ENCODE measurements at places on chromosomes 4 and X.

DNA sequence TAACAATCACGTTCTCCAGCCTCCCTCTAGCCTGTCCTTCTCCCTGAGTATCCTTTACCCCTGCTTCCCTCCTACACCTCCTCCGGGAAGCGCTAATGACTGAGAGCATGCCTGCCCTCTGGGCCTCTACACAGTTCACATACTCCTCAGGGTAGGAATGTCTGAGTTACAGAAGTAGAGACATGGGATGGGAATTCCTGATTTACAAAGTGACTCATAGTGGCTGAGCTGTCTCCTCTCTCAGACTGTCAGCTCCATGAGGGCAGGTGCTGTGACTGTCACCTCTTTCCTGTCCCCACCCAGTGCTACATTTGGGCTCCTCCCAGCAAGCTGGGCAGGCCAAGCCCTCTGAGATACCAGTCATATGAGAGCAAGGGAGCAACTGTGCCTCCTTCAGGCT is 2.6 kb downstream of the LAS1L start:
- H3K4me3 ChIP-seq, result no peak overlapping the region
- H3K4me1 ChIP-seq, result peaks cover 3% of the 10 kb centered on the region
- H3K27me3 ChIP-seq, result no peaks in the 10 kb centered on the region
- ATAC-seq, result no peak

DNA sequence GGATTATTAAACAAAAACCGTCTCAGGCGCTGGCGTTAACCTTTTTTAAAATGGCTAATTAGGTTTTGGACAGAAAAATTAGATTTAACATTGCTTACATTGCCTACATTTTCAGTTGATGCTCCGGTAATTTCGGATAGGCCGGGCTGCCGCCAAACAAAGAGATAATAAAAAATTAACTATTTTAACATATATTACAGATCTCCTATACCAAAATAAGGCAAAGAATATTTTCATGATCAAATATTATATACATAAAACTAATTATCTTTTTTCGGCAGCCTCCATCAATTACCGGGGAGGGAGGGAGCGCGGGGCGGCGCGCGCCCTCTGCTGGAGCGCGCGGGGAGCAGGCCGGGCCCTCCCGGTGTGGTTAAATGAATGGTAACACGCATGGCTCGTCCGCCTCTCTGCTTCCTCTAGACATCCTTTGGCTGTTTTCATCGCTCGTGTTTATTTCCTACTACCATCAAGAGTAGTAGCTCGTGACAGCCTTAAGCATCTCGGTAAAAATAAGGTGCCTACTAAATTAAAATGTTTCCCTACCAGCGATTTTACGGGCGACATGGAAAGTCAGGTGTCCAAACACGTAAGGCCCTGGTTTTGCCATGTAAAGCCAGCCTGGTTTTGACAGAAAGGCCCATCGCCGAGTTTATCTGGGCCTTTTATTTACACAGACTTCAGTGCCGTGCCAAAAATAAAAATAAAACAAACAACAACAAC is 52.4 kb upstream of the TMEM33 start:
- peak overlapping the region; percentile 52 for H3K4me3 ChIP-seq
- H3K27ac ChIP-seq, result no peak overlapping the region
- peaks cover 81% of the 10 kb centered on the region for H3K27me3 ChIP-seq
- no peaks in the 10 kb centered on the region for H3K4me1 ChIP-seq

DNA sequence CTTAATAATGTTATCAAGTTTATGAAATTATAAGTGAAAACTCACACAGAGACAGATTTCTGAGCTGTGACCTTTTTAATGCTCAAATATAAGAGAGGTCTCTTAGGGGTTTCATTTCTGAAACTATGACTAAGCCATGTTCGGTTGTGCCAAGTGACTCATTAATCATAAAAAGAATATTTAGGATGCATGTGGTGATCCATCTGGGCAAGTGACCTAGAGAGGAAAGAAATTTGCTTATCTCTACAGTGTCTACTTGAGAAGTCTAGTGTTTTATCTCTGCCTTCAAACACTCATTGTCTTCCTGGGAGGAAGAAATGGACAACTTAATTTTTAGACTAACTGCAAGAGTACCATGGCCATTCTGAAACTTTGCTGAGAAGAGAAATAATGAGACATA is 545.3 kb upstream of the GRID2 start:
- no peak for ATAC-seq
- no peak overlapping the region for H3K4me3 ChIP-seq
- H3K27ac ChIP-seq, result no peak overlapping the region
- no peaks in the 10 kb centered on the region for H3K27me3 ChIP-seq
- H3K4me1 ChIP-seq, result no peaks in the 10 kb centered on the region

DNA sequence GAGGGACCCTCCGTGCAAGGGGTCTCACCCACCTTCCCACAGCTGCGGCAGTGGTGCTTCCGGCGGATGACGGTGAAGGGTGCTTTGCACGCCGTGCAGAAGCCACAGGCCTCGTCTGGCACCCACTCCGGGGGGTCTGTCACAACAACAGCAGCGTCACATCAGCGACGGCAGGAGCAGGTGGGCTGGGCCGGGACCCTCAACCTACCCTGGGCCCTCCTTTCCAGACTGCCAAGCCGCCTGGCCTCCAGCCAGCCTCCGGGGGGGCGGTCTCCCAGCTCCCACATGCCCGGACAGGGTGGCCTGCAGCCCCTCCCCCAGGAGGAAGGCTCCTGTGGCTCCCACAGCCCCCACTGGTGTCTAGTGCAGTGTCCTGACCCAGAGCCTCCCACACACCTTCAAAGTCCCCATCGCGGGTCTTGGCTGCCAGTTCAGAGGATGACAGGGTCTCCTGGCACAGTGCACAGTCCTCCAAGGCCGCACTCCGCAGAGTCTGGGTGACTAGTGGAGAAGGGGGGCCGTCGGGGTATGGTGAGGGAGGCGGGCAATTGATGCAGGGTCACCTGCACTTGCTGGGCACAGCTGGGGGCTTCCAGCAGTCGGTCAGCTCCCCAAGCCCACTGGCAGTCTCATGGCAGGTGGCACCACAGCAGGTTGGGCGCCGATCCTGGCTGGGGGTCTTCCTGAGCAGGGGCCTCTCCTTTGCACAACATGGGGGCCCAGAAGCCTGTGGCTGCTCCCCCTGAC is 9.5 kb upstream of the MXD4 start:
- no peaks in the 10 kb centered on the region for H3K27me3 ChIP-seq
- no peaks in the 10 kb centered on the region for H3K4me1 ChIP-seq
- no peaks in the 10 kb centered on the region for H3K36me3 ChIP-seq
- no peak overlapping the region for H3K27ac ChIP-seq
- H3K4me3 ChIP-seq, result no peak overlapping the region
- no peak for ATAC-seq

- H3K27ac ChIP-seq, result no peak overlapping the region
- H3K27me3 ChIP-seq, result no peaks in the 10 kb centered on the region
- H3K4me1 ChIP-seq, result no peaks in the 10 kb centered on the region
- H3K36me3 ChIP-seq, result no peaks in the 10 kb centered on the region
- ATAC-seq, result no peak
These were observed 104.8 kb upstream of the KIT start for GRCh38 chr4:54553001-54553400.

- H3K4me1 ChIP-seq, result peaks cover 53% of the 10 kb centered on the region
- ATAC-seq, result no peak
- no peaks in the 10 kb centered on the region for H3K36me3 ChIP-seq
- H3K27me3 ChIP-seq, result no peaks in the 10 kb centered on the region
- no peak overlapping the region for H3K4me3 ChIP-seq
These were observed 41.8 kb downstream of the HTRA3 start for GRCh38 chr4:8311101-8312068.

DNA sequence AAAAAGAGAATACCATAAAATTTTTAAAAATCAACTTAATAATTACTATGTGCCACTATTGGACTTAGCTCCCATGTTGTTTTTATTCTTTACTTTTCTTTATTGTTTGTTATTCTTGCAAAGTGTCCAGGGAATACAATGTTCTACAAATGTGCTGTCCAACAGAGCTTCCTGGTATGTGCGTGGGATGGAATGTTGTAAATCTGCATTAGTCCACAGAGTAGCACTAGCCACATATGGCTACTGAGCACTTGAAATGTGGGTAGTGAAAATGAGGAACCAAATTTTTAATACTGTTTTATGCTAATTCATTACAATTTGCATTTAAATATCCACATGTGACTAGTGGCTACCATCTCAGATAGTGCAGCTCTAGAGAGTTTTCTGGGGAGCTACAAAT is 14.3 kb upstream of the CORIN start:
- no peaks in the 10 kb centered on the region for H3K4me1 ChIP-seq
- H3K27ac ChIP-seq, result no peak overlapping the region
- no peaks in the 10 kb centered on the region for H3K36me3 ChIP-seq
- H3K27me3 ChIP-seq, result no peaks in the 10 kb centered on the region
- ATAC-seq, result no peak

- ATAC-seq, result no peak
- no peaks in the 10 kb centered on the region for H3K4me1 ChIP-seq
- no peaks in the 10 kb centered on the region for H3K36me3 ChIP-seq
- no peaks in the 10 kb centered on the region for H3K27me3 ChIP-seq
- no peak overlapping the region for H3K4me3 ChIP-seq
These were observed 2.5 kb upstream of the CDKL5 start for GRCh38 chrX:18422886-18423285.

GRCh38 chr4:45453258-45453853 is 670.5 kb downstream of the GABRG1 start:
- no peaks in the 10 kb centered on the region for H3K27me3 ChIP-seq
- no peaks in the 10 kb centered on the region for H3K36me3 ChIP-seq
- H3K27ac ChIP-seq, result no peak overlapping the region
- peak; percentile 36 for ATAC-seq
- no peak overlapping the region for H3K4me3 ChIP-seq

DNA sequence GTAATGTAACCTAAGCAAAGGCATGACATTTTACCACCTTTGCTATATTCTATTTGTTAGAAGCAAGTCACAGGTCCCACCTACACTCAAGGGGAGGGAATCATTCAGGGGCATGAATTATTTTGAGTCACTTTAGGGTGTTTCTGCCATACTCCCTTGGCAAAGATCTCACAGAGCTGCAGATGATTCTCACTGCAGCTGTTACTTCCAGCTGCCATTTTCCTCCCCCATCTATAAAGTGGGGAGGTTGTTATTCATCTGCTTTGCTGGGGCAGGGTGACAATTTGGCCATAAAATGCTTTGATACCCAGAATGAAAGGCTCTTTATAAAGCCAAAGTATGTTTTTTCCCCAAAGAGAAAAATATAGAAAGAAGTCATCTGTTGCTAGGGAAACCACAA is 136.5 kb upstream of the SMIM31 start:
- H3K4me1 ChIP-seq, result no peaks in the 10 kb centered on the region
- H3K36me3 ChIP-seq, result no peaks in the 10 kb centered on the region
- H3K4me3 ChIP-seq, result no peak overlapping the region
- no peak for ATAC-seq

- peaks cover 16% of the 10 kb centered on the region for H3K36me3 ChIP-seq
- no peaks in the 10 kb centered on the region for H3K27me3 ChIP-seq
- H3K4me1 ChIP-seq, result no peaks in the 10 kb centered on the region
- H3K27ac ChIP-seq, result no peak overlapping the region
These were observed 99.5 kb downstream of the ZNF827 start for GRCh38 chr4:145839151-145839550.

- H3K4me1 ChIP-seq, result no peaks in the 10 kb centered on the region
- H3K27me3 ChIP-seq, result no peaks in the 10 kb centered on the region
- H3K36me3 ChIP-seq, result peaks cover 49% of the 10 kb centered on the region
- ATAC-seq, result no peak
- H3K4me3 ChIP-seq, result no peak overlapping the region
- no peak overlapping the region for H3K27ac ChIP-seq
These were observed 25.5 kb downstream of the INTS12 start for GRCh38 chr4:105683038-105683437.

DNA sequence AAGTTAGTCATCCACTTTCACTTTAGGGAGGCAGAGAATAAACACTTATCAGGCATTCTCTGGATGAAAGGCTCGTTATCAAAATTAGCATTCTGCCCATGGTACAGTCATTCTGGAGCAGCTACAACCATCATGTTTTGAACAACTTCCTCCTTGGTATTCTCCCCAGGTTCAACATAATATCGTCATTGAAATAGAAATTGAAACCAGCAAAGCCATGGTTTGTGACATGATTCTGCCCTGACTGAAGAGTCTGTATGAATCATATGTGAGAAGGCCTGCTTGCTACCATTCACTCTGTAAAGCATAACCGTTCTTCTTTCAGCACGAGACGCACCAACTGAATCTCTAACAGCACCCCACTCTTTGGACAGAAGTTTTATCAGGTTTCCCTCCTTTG is 127.5 kb upstream of the RADX start:
- no peaks in the 10 kb centered on the region for H3K27me3 ChIP-seq
- no peak overlapping the region for H3K27ac ChIP-seq
- no peaks in the 10 kb centered on the region for H3K4me1 ChIP-seq
- H3K4me3 ChIP-seq, result no peak overlapping the region

DNA sequence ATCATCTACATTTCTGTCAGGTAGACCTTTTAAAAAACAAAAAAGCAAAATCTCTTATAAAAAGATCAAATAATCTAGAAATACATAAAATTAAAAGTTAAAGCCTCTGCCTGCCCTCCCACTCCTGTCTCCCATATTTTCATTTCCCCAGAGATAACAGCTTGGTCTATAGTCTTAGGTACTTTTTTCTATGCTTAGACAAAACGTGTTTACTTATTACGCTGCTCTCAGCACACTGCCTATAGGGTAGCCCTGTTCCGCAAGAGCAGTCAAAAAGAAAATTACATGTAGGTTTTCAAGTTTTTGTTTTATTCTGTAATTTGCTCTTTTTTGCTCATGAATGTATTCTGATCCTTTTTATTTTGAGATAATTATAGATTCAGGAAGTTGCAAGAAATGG is 73.3 kb downstream of the TAF1 start:
- ATAC-seq, result no peak
- no peaks in the 10 kb centered on the region for H3K27me3 ChIP-seq
- H3K4me3 ChIP-seq, result no peak overlapping the region
- H3K36me3 ChIP-seq, result no peaks in the 10 kb centered on the region
- H3K4me1 ChIP-seq, result no peaks in the 10 kb centered on the region

GRCh38 chr4:158741326-158742021 is 18.3 kb upstream of the PPID start:
- no peak for ATAC-seq
- H3K27me3 ChIP-seq, result no peaks in the 10 kb centered on the region
- H3K4me1 ChIP-seq, result no peaks in the 10 kb centered on the region
- H3K27ac ChIP-seq, result no peak overlapping the region

Data from gastroesophageal sphincter (tissue), 4 donors.